Pulmonary artery endothelial cell (primary cell): ENCODE measurements at places on chromosomes 1 and 21.

GRCh38 chr1:47725992-47726855 is 271.0 kb downstream of the TRABD2B start:
- DNase-seq: peak; percentile 43

GRCh38 chr21:31201548-31201947 is 142.5 kb downstream of the TIAM1 start:
- DNase-seq: no peak

DNA sequence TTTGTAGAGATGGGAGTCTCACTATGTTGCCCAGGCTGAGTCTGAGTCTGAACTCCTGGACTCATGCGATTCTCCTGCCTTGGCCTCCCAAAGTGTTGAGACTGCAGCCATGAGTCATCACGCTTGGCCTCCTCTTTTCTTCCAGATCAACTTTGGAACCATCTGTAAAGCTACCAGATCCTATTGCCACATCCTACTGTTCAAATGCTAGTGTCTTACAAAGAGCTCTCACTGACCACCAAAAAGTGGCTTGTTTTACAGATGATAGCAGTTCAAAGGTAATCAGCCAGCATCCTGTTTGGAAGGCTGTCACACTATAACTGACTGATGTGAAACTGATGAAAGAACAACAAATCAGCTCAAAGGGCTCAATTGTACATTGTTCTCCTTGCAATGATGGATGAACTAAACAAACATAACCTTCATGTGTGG is 221.6 kb downstream of the AKT3 start:
- no peak for DNase-seq

DNA sequence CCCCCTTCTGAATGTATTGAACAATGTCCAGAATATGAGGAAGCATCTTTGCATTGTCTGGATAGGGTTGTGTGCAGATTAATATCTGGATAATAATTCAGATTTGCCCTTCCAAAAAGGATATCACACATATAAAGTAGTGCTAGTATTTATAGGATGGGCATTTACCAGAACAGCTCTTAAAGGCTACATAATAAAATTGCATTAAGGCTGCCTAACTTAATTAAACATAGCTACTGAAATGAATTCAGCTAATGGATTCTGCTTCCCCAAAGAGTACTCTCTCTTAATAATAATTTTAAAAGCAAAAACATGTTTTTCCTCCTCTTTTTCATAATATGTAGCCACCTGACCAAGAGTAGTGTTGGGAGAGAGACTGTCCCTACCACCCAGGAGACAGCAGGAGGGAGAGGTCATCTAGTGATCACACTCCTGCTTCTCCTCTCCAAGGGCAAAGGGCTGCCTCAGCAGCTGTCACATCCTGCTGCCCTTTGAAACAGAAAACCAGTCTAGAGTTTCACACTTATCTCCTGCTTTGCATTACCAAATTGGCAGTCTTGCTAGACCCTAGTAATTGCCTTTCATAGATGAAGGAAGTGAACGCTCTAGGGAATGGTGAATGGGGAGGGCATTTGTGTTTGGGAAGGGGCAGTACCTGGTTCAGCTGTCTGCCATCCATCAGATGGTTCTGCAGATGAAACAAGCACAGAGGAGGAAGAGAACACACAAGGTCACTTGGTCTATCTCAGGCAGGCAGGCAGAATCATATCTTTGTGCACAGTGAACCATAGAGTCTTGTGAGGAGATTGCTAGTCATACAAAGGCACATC is 29.3 kb upstream of the DDAH1 start:
- no peak for DNase-seq

DNA sequence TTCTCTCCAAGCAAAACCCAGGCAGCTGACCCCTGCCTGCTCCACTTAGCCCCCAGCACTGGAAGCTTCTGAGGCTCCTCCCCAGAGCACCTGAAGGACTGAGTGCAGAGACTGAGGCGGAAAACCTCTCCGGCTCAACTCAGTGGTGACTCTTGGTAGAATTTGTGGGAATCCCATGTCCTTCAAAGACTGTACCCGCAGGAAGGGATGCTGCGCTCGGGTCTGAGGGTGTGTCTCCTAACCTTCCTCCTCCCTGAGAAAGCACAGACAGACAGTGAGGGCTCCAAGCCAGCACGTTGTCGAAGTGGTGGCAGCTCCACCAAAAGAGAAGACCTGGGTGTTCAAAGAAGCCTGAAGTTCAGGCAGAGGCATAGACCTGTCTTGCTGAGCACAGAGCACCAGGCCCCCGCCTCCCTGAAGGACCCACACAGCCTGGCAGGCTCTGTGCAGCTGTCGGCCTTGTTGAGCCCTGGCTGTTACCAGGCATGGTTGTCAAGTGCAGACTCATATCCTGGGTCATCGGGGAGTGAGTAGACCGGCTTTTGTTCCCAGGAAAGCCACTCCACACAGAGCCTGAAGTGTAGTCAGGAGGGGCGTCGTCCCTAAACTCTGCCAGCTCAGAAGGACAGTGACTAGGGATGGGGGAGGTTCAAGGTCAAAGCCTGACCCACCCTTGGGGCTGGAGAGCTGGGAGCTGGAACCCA is 36.7 kb downstream of the CSMD2 start:
- no peak for DNase-seq

DNA sequence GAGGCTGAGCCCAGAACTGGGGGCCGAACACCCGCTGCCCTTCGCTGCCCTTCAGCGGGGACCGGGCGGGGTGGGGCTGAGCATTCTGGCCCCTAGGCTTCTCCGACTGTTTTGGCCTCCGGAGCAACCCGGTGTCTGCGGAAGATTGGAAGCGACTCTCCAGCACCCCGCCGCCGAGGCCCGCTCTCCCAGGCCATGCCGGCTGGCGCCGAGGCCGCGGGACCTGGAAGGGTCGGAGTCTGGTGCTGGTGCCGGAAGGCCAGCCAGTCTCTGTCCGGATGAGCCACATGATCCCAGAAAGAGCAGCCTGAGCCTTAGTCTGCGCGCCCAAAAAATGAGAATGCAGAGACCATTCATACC is 272.0 kb downstream of the FOXD2 start:
- DNase-seq: no peak

DNA sequence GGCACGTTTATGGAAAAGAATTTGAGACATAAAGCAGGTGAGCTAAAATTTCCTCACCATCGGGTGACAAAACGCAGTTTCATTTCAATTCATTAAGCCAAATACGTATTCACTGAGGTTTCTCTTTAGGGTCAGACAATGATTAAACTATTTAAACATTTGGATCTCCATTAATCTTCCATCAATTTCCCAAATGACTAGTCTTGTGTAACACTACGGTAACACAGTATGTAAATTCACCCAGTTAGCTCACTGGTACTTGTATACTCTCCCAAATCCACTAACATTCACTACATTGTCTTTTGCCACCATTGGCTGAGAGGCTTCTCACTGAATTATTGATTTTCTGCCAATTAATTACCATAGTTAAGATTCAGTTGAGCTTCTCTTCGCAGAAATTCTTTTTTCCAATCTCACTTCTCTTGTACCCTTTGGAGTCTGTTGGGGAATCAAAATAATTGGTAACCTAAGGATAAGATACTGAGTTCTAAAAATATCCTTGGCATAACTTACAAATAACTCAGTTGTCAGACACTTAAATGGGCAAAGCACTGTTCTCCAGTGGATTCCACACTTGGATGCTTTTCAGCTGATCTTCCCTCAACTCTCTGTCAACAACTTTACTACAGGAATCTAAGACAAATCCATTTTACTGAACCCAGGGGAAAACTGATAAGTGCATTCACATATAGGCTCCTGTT is 40.7 kb downstream of the SIPA1L2 start:
- DNase-seq: no peak

GRCh38 chr1:32894681-32895080 is 6.5 kb downstream of the TMEM54 start:
- DNase-seq: no peak

DNA sequence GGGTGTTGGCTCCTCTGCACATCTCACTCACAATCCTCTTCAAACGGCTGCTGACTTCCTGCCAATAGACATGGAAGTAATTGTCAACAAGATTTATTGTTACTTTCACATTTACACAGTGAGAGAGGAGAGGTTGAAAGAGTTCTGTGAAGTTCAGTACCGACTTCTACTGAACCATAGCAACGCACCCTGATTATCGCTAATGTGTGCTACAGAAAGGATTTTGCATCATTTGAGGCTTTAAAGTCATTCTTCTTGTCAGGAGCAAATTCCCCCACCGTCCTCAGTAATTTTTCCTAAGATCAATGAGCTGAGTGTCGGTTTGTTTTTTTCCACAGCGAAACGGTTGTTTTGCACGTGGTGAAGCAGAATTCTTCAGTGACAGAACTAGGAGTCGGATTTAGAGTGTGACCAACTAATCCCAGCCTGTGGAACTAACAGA is 361.0 kb downstream of the ADGRL2 start:
- no peak for DNase-seq

GRCh38 chr1:3603156-3603555 is 8.2 kb downstream of the MEGF6 start:
- no peak for DNase-seq

DNA sequence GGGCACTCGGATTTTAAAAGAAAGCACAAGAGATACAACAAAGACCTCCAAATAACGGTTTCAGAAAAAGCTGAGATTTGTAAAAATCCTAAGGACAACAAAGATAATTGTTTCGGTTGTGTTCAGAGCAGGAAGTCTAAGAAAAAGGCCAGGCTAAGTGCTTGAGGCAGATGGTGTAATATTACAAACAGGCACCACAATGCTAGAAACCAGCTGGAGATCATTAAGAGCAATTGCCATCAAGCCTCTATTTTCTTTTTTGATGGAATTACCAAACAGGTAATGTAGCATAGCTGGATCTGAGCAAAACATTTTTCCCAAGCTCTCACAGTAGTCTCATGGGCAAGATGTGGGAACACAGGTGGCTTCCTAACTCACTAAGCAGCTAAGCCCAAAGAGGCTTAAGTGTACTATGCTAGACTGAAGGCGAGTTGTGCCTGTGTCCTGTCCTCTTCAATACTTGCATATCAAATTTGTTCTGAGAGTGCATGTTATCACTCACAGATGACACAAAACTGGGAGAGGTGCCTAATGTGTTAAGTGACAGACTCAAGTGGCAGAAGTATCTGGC is 161.6 kb downstream of the GLUL start:
- DNase-seq: no peak

DNA sequence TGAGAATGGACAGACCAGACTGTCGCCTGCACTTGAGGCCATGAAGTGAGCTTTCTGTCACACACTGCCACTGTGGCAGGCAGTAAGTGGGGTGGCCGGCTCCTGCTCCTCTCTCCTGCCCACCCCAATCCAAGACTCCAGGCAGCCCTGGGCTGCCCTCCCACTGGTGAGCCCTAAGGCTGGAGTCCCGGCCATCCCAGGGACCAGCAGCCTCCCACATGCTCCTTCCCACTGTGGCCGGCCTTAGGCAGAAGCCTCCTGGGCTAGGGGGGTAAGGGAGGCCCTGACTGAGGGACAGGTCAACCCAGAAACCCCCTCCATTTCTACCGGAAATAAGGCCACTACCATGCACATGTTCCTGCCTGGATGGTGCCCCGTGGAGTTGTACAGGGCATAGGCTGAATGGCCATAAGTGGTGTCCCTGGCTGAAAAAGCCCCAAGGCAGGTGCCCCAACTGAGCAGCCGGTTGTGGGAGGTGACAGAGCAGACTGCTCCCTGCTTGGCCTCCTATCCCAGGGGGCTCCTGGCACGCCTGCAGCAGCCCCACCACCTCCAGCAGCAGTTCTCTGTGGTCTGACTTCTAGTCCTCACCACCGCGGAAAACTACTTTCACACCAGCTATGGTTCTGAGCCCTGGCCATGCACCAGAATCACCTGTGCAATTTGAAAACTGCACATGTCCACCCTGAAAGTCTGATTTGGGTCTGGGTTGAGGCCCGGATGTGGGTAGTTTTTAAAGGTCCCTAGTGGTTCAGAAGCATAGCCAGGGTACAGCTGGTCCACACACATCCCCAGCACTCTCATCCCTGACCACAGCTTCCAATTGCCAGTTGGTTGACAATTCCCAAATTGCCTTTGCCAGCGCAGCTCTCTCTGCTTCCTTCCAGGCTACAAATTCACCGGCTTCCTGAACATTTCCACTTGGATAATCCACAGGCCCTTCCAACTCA is 1.6 kb upstream of the ARTN start:
- no peak for DNase-seq

DNA sequence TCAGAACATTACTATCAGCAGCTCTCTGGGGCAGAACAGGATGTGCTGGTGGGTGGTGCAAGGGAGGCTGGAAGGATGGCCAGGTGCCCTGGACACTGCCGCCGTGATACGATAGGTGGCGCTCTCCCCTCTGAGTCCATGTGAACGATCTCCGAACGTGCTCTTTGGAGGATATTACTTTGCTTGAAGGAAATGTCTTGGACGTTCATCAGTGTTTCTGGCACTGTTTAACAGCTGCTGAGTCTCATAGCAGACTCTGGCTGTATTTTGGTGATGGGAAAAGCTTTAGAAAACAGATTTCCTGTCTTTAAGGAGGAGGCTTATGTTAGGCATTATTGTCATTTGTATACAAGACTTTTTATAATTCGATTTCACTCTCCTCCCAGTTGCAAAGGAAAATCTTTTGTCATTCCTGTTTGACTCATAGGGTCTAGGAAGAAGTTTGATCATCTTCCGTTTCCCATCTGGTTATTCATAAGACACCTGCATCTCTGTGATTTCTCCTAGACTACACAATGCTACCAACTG is 386.2 kb upstream of the ADGRL2 start:
- DNase-seq: peak; percentile 1

- DNase-seq: no peak
These were observed 325.6 kb downstream of the RRAGC start for GRCh38 chr1:38533772-38534472.

DNA sequence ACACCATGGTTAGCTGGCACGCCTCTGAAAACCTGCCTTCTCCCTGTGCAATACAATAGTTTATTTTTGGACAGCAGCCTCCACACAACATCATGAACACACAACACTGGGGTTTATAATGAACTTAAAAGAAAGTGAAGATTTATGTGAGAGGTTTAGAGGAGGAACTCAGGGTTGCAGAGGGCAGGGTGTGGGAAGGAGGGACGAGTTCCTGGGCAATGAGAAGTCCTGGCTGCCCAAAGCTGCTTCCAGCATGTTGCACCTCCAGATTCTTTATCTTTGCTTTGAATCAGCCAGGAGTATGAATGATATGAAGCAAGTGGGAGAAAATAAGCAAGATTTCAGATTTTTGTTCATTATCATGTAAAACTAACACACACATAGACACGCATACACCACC is 11.3 kb upstream of the LRRC8D start:
- no peak for DNase-seq

DNA sequence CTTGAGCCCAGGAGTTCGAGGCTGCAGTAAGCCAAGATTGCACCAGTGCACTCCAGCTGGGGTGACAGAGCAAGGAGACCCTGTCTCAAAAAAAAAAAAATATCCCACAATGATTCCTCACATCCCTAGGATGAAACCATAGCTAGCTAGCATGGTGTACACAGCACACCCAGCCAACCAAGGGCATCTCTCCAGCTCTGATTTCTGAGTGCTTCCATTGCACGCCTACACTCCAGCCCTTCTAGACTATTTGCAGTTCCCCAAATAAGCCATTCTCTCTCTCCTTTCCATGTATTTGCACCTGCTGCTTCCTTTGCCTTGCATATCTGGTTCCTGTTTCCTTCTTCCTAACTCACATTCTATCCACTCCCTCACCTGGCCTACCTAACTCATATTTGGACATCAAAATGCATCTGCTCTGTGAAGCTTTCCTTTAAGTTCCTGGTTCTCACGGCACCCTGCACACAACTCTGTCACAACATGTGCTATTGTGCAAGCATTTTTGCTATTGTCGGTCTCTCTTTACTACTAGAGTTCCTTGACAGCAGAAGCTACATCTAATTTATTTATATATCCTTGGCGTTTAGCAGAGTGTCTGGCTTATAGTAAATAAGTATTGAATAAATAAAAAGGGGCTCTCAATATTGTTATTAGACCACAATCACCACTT is 2.4 kb upstream of the ELAPOR1 start:
- DNase-seq: no peak
